ENCODE measurements at places on chromosomes 5 and 9.

GRCh38 chr9:88319936-88320747 is 68.1 kb upstream of the SPIN1 start:
- H3K4me1 ChIP-seq, result peaks cover 33% of the 10 kb centered on the region
- no peak for DNase-seq
- H3K36me3 ChIP-seq, result no peaks in the 10 kb centered on the region
- H3K27me3 ChIP-seq, result no peaks in the 10 kb centered on the region
- H3K27ac ChIP-seq, result no peak overlapping the region

DNA sequence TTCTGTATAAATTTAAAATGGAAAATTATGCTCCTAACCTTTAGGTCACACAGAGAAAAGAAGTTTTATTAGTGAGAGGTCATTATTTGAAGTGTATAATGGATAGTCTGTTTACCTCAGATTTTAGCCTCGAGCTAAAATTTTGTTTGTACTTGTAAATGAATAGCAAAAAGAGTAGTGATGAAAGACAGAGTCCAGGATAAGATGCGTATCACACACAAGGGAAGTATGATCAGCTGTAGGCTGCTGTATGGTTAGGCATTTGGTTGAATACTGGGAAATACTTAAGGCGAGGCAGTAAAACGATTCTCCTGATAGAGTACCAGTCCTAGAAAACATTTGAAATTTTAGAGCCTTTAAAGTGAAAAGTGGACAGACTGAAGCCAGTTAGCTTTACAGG is 92.7 kb downstream of the FBXL7 start:
- no peaks in the 10 kb centered on the region for H3K4me1 ChIP-seq
- H3K27me3 ChIP-seq, result no peaks in the 10 kb centered on the region
- H3K4me3 ChIP-seq, result no peak overlapping the region
- no peak overlapping the region for H3K27ac ChIP-seq

DNA sequence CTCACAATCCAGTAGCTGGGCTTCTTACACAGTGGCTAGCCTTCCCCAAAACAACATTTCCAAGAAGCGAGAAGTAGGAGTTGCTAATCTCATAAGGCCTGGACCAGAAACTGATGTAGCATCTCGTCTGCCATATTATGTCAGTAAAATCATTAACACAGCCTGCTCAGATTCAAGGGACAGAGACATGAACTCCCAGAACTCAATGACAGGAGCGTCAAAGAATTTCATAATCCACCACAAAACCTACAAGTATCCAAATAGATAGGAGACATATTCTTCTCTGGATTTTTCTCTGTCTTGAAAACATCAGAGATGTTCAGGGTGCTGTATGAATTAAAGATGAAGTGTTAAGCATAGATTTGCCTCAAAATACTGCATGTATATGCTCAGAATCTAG is 457.6 kb upstream of the ACTBL2 start:
- DNase-seq, result no peak
- no peak overlapping the region for H3K4me3 ChIP-seq
- H3K36me3 ChIP-seq, result no peaks in the 10 kb centered on the region
- peaks cover 5% of the 10 kb centered on the region for H3K27me3 ChIP-seq
- H3K27ac ChIP-seq, result no peak overlapping the region
- H3K4me1 ChIP-seq, result no peaks in the 10 kb centered on the region

DNA sequence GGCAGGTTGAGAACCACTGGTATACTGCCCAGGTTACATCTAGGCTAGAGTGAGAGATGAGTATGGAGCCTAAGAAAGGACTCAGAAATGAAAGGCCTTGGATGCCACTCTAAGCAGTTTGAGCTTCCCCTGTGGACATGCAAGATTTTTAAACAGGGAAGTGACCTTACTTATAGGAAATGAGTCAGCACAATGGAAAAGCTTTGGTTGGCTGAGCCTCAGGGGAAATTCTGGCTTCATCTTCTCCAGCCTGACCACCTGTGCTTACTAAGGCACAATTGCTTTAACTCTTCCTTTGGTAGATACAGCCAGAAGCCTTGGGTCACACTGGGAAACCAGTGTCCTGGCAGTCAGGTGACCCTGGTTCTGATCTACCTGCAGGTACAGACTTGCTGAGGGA is 380.2 kb upstream of the ZNF462 start:
- H3K27ac ChIP-seq, result no peak overlapping the region
- H3K4me3 ChIP-seq, result no peak overlapping the region
- no peaks in the 10 kb centered on the region for H3K27me3 ChIP-seq
- H3K36me3 ChIP-seq, result no peaks in the 10 kb centered on the region
- no peaks in the 10 kb centered on the region for H3K4me1 ChIP-seq

GRCh38 chr9:2675834-2676233 is 41.5 kb upstream of the KCNV2 start:
- H3K27ac ChIP-seq, result no peak overlapping the region
- no peaks in the 10 kb centered on the region for H3K4me1 ChIP-seq
- no peaks in the 10 kb centered on the region for H3K36me3 ChIP-seq
- H3K27me3 ChIP-seq, result no peaks in the 10 kb centered on the region

- H3K27me3 ChIP-seq, result no peaks in the 10 kb centered on the region
- no peaks in the 10 kb centered on the region for H3K36me3 ChIP-seq
- H3K4me1 ChIP-seq, result no peaks in the 10 kb centered on the region
- no peak for DNase-seq
Measured at GRCh38 chr9:14967450-14968321, 57.5 kb upstream of the FREM1 start.

- H3K36me3 ChIP-seq, result no peaks in the 10 kb centered on the region
- no peak overlapping the region for H3K4me3 ChIP-seq
- no peaks in the 10 kb centered on the region for H3K4me1 ChIP-seq
- no peak for DNase-seq
- peaks cover 8% of the 10 kb centered on the region for H3K27me3 ChIP-seq
Measured at GRCh38 chr5:155023320-155023719, 9.8 kb downstream of the KIF4B start.

GRCh38 chr5:150120062-150120441 is 33.7 kb upstream of the CSF1R start:
- no peak overlapping the region for H3K27ac ChIP-seq
- DNase-seq, result no peak
- no peak overlapping the region for H3K4me3 ChIP-seq
- no peaks in the 10 kb centered on the region for H3K27me3 ChIP-seq
- no peaks in the 10 kb centered on the region for H3K36me3 ChIP-seq

DNA sequence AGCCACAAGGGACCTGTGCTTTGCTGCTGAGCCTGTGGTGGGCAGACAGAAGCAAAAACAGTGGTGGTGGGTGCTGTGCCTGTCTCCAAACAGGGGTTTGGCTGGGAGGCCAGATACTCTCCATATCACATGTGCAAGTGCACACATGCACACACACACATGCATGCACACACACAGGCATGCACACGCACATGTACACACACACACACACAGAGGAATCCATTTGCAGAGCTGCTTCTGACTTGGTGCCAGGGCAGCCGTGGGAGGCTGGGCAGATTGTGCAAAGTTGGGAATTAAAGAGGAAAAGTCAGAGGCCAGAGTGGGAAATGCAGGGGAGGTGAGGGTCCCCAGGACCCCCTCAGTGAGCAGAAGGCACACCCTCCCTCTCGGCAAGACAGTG is 71.3 kb downstream of the NTNG2 start:
- no peaks in the 10 kb centered on the region for H3K36me3 ChIP-seq
- H3K4me3 ChIP-seq, result no peak overlapping the region
- no peak for DNase-seq
- H3K27me3 ChIP-seq, result no peaks in the 10 kb centered on the region
- H3K4me1 ChIP-seq, result peaks cover 8% of the 10 kb centered on the region

- H3K27ac ChIP-seq, result no peak overlapping the region
- no peak for DNase-seq
- no peaks in the 10 kb centered on the region for H3K36me3 ChIP-seq
Measured at GRCh38 chr5:111655169-111655924, 101.6 kb downstream of the NREP start.

DNA sequence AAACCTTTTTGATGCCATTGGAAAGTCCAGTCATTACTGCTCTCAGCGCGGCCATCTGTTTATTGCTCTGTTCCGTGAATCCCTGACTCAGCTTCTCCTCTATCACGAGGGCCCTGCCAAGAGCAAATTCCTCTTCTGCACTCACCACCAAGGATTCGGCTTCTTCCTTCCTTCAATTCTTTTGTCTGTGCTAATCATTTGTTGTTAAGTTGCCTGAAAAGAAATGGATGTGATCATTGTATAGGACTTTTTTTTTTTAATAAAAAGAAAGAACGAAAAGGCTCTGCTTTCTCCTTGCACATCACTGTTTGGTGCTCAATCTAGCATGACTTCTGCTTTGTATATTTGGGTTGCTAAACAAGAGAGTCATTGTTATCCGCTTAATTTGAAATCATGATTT is 128.7 kb upstream of the PIK3R1 start:
- H3K27me3 ChIP-seq, result no peaks in the 10 kb centered on the region
- no peaks in the 10 kb centered on the region for H3K36me3 ChIP-seq

- no peaks in the 10 kb centered on the region for H3K4me1 ChIP-seq
- peaks cover 12% of the 10 kb centered on the region for H3K27me3 ChIP-seq
- H3K27ac ChIP-seq, result no peak overlapping the region
Measured at GRCh38 chr5:35003018-35003957, 44.5 kb downstream of the AGXT2 start.

- peaks cover 10% of the 10 kb centered on the region for H3K4me1 ChIP-seq
- H3K36me3 ChIP-seq, result peaks cover 65% of the 10 kb centered on the region
- H3K27me3 ChIP-seq, result no peaks in the 10 kb centered on the region
- DNase-seq, result no peak
- H3K27ac ChIP-seq, result peak overlapping the region; percentile 18
- no peak overlapping the region for H3K4me3 ChIP-seq
Measured at GRCh38 chr5:39143151-39143860, 69.1 kb upstream of the RICTOR start.

DNA sequence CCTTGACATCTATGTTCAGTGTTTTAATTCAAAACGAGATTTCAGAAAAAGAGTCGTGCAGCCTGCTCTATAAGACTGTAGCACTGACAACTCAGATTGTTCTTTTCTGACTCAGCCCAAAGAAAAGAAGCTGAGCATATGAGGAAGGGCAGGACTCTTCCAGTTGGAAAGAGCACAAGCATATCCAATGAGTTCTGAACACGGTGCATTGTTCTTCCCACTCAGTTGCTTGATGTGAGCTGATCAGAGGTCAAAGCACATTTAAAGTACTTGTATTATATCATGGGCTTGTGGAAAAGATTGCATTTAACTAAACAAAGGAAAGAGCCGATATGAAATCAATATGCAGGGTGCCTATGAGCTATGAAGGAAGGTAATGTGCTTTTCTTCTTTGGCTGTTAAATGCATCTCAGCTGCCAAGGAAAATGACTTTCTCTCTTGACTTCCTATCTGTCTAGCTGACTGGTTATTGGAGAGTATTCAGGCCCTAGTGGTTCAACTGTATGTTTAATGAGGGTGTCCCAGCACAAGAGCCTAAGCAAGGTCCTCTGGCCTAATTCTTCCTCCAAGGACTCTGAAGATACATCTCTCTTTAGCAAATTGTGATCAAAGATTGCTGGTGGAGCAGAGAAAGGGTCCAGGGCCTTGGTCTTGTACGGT is 226.6 kb upstream of the PPP1R2B start:
- H3K27ac ChIP-seq, result no peak overlapping the region
- no peaks in the 10 kb centered on the region for H3K4me1 ChIP-seq
- H3K27me3 ChIP-seq, result no peaks in the 10 kb centered on the region
- no peaks in the 10 kb centered on the region for H3K36me3 ChIP-seq
- no peak for DNase-seq
